AG09319 (cell line): ENCODE measurements at places on chromosomes 11 and 22.

DNA sequence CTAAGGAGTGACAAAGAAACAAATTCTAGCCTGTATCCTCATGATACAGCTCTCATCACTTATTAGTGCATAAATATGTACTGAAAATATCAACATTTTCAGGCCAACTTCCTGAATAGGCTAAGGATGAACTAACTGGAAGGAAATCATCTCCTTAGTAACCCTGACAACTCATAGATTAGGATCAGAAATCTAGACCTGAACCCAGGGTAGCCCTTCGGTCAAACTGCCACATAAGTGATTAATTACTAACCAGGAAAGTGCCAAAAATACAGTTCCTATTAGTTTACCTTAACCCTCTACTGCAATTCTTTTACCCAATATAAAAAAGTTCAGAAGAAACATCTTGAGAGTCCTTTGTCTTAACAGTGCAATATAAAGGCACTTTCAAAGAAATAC lies 40.0 kb downstream of the AMBRA1 start:
- no peak for DNase-seq

- DNase-seq = no peak
These were observed 36.7 kb downstream of the FBXO7 start for GRCh38 chr22:32511274-32511673.

- DNase-seq = no peak
These were observed 1.5 kb downstream of the LTBP3 start for GRCh38 chr11:65556470-65557279.

GRCh38 chr11:61392981-61393595 lies 701 bp downstream of the TMEM216 start:
- no peak for DNase-seq

- DNase-seq = no peak
These were observed 1.6 kb downstream of the CD59 start for GRCh38 chr11:33734441-33735270.

DNA sequence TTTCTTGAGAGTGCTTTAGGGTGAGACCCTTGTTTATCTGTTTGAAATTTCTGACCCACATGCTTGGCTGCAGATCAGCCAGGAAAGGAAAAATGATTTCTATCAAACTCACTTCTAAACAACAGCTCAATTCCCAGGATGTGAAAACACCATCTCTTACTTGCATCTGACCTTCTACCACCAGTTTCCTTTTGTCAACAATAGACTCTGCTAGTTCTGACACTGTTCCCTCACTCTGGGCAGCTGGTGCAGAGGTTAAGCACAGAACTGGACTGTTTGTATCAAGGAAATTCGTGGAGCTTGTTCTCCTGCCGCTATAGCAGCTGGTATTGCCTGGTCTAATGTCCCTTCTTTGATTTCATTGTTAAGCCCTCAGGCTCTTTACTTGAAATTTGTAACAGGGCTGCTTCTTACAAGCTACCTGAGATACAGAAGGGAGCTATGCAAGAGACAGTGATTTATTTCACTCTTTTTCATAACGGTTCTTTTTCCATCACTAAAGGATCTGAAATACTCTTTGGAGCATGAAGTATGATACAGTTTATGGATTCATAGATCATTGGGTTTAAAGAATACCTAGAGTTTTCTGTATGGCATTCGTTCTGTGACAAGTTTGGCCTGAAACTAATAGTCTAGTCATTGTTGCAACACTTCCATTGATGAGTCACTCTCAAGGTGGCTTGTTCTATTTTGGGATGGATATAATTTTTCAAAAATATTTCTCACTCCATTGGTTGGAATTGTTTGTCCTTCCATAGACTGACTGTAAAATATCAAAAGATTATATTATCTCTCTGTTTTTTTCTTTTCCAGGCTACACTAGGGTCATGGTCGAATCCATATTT lies 178.2 kb upstream of the ZC3H12C start:
- no peak for DNase-seq

GRCh38 chr22:43905681-43906080 lies 13.9 kb upstream of the PNPLA5 start:
- no peak for DNase-seq
